Neural crest cell (in vitro differentiated cells): ENCODE measurements at places on chromosomes 1 and 21. TPM values are rescaled to one million over a fixed set of nuclear protein-coding genes. Genes with fewer than 3 reads are reported as not detected.

DNA sequence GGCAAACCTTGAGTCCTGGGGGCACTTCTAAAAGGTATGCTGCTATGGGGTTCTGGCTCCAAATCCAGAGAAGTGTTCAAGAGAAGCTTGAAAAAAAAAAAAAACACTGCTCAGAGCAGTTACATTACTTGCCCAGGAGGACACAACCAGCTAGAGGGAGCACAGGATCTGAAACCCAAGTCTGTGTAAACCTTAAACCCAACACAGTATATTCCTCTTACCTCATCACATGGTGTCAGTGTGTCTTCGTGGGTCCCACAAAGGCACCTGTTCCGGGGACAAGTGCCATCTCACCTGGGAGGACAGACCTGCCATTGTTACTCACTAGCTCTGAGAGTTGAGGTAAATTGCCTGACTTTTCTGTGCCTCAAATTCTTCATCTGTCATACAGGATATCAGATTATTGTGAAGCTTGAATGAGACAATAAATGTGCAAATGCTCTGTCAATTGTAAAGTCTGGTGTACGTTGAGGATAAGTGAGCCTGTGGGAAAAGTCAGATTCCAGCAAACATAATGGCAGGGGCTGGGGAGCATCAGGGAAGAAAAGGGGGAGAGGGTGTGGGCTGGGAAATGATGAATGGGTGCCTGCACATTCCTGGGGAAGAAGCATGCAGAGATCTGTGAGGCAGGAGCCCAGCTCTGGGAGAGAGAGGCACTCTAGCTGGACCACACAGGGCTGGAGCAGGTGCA lies 170.4 kb upstream of the ZC3H12A start:
- H3K27ac ChIP-seq, result no peak overlapping the region
- peaks cover 64% of the 10 kb centered on the region for H3K27me3 ChIP-seq
- H3K4me1 ChIP-seq, result peaks cover 9% of the 10 kb centered on the region
- H3K36me3 ChIP-seq, result no peaks in the 10 kb centered on the region

DNA sequence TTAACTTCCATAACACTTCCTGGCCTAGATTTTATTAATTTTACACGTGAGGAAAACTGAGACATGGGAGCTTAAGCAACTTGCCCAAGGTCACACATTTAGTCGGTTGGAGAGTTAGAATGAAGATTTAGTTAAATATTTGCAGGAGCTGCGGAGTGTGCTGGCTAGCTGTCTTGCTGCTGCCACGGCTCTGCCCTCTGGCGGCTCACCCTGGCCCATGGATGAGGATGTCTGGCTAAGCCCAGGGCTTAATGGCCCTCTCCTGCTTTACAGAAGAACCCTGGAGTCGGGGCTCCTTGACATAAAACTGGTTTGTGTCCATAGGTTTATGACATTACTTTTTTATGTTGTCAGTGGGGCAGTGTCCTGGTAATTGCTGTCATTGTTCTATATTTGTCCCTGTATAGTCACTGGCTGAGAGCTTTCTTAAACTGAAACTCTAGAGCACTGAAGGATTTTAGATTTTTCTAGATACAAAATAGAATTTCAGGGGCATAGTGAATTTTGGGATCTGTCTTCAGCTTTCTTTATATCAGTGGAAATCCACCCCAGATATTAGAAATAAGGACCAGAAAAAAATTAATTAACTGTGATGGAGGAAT lies 88.9 kb upstream of the WLS start:
- DNase-seq, result peak; percentile 55
- H3K4me1 ChIP-seq, result peaks cover 16% of the 10 kb centered on the region
- no peaks in the 10 kb centered on the region for H3K36me3 ChIP-seq
- no peak overlapping the region for H3K4me3 ChIP-seq
- no peaks in the 10 kb centered on the region for H3K27me3 ChIP-seq
- no peak overlapping the region for H3K27ac ChIP-seq

- H3K27me3 ChIP-seq, result peaks cover 16% of the 10 kb centered on the region
- H3K4me3 ChIP-seq, result no peak overlapping the region
- H3K4me1 ChIP-seq, result no peaks in the 10 kb centered on the region
- no peak overlapping the region for H3K27ac ChIP-seq
- H3K36me3 ChIP-seq, result peaks cover 2% of the 10 kb centered on the region
Observed at GRCh38 chr1:65009724-65010420, 43.5 kb upstream of the JAK1 start.

- H3K27ac ChIP-seq, result no peak overlapping the region
- no peak overlapping the region for H3K4me3 ChIP-seq
- H3K36me3 ChIP-seq, result no peaks in the 10 kb centered on the region
- DNase-seq, result no peak
- no peaks in the 10 kb centered on the region for H3K27me3 ChIP-seq
Observed at GRCh38 chr1:78441921-78442320, 48.9 kb upstream of the PTGFR start.

Gene AKR1A1
- 185 and 192 TPM in 2 replicates for total RNA-seq

Gene MAP3K21
- 0.51 and 0.86 TPM in 2 replicates for total RNA-seq

Gene NBPF20
- 4.3 and 4.7 TPM in 2 replicates for total RNA-seq

Gene CYP2J2
- total RNA-seq, result 1.3 and 1.6 TPM in 2 replicates

Gene NEXN
- total RNA-seq, result 1.2 and 2.0 TPM in 2 replicates
